ENCODE measurements at places on chromosomes 6 and 20. TPM values are rescaled to one million over a fixed set of nuclear protein-coding genes. Genes with fewer than 3 reads are reported as not detected.

The RIMS1 gene
- 0.55 TPM for total RNA-seq

- DNase-seq, result no peak
These were observed 102.5 kb downstream of the EYA2 start for GRCh38 chr20:46997187-46997586.

GRCh38 chr6:9168669-9169068 is 733.3 kb upstream of the SLC35B3 start:
- DNase-seq, result no peak

DNA sequence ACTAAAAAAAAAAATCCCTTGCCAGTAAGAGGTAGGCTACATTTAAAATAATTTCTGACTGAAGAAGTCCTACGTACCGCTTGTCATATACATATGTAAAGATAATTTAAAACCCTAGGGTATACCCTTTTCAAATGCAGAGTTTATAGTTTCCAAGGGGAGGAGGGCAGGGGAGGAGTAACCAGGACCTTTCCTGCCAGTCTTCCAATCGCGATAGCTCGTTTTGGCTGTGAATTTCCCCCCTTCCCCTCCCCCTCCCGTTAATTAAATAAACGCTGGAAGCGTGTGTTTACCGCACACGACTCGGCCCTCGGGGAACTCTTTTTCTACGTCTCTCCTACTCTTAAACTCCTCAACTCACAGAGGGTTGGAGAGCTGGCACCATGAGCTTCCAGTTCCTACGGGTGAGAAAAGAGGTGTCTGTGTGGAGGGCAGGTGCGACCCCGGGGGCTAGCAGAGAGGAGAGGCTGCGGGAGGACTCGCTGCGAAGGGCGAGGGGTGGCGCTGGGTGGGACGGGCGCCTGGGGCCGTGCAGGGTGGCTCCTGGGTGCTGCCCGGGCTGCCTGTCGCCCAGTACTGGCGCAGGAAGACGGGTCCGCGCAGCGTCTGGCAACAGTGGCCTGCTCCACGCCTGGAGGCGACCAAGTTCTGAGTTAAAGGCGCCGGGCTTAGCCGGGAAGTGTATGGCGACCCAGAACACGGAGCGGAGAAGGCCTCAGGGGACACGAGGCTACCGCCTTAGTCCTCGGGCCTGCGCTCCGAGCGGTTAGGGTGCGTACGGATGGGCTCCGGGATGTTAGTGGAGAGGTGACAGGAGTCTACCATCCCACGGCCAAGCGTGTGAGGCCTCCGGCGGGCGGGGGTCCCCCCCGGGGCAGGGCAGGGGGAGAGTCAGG is 4.1 kb upstream of the TFAP2C start:
- DNase-seq, result no peak

The TFB1M gene
- total RNA-seq, result 20.5 TPM

DNA sequence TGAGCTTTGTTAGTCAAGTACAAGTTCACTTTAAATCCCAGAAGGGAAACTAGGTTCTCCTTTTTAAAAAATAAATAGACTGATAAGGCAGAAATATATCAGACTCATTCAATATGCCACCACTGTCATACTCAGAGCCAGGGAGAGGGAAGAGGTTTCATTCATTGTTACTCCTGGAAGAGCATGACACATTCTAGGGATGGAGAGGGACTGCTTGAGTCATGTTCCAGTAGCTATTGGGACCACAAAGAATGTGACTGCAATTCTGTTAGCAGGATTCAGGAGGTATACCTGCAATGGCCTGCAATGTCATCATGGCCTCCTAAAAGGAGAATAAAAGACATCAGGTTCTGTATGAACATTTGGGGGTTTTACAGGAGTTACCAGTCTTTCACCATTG is 167.6 kb downstream of the TFAP2B start:
- DNase-seq, result no peak

DNA sequence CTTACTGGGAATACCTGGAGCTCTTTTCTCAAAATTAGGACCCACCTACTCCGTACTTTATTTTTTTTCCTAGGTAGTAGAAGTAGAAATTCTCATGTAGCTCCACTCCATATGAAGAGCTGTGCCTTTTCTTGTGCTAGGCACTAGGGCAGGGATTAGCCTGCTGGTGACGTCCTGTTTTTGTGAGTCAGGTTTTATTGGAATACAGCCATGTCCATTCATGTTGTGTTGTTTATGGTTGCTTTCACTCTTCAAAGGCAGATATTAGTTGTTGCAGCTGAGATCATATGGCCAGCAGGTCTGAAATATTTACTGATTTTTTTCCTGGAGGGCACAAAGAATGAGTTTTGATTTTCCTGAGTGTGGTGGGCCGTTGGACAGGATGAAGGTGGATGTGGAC is 20.5 kb downstream of the XRN2 start:
- DNase-seq, result no peak

All from kidney epithelial cell (primary cell).